ENCODE measurements at places on chromosomes 2 and 18. TPM values are rescaled to one million over a fixed set of nuclear protein-coding genes. Genes with fewer than 3 reads are reported as not detected.

Gene IL1RL1
- total RNA-seq: not detected

Gene OTOS
- not detected for total RNA-seq

Gene CXCR1
- total RNA-seq: 0.08 TPM

Gene AMER3
- not detected for total RNA-seq

All from CD4-positive, alpha-beta T cell (primary cell).